ENCODE measurements at places on chromosomes 7 and 10. TPM values are rescaled to one million over a fixed set of nuclear protein-coding genes. Genes with fewer than 3 reads are reported as not detected.

VENTX gene
- polyA plus RNA-seq = 0.12 TPM

GIMAP5 gene
- 0.61 TPM for polyA plus RNA-seq

KNDC1 gene
- polyA plus RNA-seq = not detected

BICC1 gene
- polyA plus RNA-seq = not detected

FAM200A gene
- polyA plus RNA-seq = 4.6 TPM

OR6B1 gene
- not detected for polyA plus RNA-seq

SCIN gene
- not detected for polyA plus RNA-seq

PRR15 gene
- not detected for polyA plus RNA-seq

CELF2 gene
- 145 TPM for polyA plus RNA-seq

CCL24 gene
- polyA plus RNA-seq = not detected

TMEM184A gene
- not detected for polyA plus RNA-seq

CEP41 gene
- 10.6 TPM for polyA plus RNA-seq
